Epithelial cell of proximal tubule (primary cell): ENCODE measurements at places on chromosomes 4 and X.

DNA sequence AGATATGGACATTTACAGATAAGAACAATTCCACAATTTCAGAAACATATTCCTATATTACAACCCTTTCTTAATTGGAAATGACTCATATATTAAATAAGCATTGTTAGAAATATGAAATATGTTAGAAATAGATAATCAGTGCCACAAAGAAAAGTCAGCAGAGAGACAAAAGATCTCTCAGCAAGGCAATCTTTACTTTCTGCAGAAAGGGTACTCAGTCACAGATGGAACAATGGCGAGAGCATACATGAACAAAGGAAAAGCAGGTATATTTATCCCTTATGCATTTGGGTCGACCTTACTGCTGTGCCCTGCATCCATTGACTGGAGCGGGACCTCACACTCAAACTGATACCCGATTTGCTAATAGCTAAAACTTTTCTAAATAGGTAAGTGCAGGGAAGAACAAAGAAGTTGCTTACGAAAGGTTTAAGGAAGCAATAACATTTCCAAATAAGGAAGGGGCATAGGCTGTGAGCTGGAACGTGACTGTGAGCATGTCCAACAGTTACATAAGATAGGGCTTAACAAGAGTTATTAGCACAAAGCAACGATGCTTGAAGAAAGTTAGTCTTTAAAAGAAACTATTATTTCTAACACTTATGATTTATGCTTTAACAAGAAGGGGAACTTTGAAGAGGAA lies 40.8 kb downstream of the MGARP start:
- DNase-seq = no peak

GRCh38 chr4:149784018-149784417 lies 31.6 kb downstream of the IQCM start:
- no peak for DNase-seq

DNA sequence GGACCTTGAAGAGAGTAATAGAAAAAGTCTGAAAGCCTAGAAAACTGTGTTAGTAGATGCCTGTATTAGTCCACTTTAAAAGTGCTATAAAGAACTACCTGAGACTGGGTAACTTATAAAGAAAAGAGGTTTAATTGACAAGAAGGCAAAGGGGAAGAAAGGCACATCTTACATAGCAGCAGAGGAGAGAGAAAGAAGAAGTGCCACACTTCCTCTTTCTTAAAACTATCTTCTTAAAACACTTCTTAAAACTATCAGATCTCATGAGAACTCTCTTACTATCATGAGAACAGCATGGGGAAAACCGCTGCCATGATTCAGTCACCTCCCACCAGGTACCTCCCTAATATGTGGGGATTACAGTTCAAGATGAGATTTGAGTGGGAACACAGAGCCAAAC lies 18.8 kb upstream of the COL25A1 start:
- no peak for DNase-seq

GRCh38 chr4:22911285-22911684 lies 218.5 kb downstream of the GBA3 start:
- DNase-seq = no peak

DNA sequence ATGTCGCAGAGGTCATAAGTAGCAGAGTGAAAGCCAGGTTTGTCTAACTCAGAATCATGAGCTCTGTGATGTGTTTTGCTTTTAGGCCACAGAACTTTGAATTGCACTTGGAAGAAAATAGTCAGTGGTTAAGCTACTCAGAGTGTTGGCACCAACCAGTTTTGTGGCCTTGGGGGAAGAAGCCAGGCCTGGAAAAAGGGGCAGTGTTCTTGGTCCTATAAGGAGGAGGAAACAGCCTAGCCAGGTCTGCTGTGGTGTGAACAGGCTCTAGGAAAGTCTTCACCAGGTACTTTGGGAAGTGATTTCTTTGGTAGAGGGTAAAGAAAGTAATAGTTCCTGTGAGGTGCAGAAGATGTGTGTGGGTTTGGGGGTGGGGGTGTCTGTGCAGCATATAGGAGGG lies 49.2 kb downstream of the FHIP1A start:
- DNase-seq = no peak

DNA sequence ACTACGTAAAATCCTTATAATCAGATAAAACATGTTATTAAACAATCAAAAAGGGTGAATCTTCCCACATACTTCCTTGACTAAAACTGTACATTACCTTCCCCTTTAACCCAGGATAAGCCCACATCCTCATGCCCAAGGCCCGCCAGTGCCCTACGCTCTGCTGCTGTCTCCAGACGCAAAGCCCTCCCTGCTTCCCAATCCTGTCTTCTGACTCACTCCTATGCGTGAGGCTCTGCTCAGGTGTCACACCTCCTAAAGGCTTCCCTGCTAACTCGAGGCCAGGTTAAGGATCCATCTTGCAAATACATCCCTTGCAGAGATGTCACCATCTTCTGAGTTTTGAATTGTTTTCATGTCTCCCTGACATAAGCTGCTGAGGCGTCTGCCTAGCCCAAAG lies 61.6 kb downstream of the STX18 start:
- no peak for DNase-seq

DNA sequence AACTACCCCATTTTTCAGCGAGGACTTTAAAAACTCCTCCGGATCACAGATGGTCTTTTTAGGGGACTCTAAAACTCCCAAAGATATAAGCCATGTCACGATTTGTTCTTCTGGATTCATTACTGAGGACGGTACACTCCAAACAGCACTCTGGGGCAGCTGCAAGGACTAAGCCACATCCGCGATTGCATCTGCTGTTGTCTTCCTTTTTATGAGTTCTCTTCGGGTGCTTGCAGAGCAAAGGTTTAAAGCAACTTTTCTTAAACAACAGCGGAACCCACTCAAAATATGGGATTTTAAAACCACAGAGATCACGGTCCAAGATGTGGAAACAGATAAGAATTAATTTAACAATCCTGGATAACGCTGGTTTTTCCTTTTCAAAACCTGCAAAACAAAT lies at the start of gene ARHGEF6:
ARHGEF6 (minus strand) TSS at position 170 of the 400 bp plus-strand sequence; CDS start at position 120, 50 bp downstream.
- DNase-seq = no peak

GRCh38 chrX:153299855-153300254 lies 21.7 kb downstream of the PNMA6F start:
- DNase-seq = no peak

GRCh38 chrX:108344216-108344615 lies 94.0 kb downstream of the COL4A6 start:
- no peak for DNase-seq

- no peak for DNase-seq
Measured at GRCh38 chrX:153780678-153781427, at the start of gene SRPK3. Gene SRPK3, plus strand, starts transcription at chrX:153781041. Its CDS starts 46 bp downstream, at chrX:153781087.

DNA sequence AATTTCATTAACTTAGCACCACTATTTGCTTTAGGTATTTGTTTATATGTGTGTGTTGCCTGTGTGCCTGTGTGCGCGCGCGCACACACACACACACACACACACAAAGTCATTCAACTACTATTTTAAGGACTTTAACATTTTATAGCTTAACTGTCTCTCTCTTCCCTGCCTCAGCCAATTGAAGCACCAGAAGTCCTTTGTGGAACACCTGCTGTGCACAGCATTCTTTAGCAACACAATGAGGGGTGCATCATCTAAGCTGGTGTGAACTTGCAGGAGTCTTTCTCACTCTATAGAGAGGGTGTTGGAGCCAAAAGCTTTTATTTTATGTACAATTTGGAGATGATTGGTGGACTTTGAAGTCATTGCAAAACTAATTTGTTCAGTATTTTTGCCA lies 31.3 kb downstream of the SLIT2 start:
- DNase-seq = no peak

DNA sequence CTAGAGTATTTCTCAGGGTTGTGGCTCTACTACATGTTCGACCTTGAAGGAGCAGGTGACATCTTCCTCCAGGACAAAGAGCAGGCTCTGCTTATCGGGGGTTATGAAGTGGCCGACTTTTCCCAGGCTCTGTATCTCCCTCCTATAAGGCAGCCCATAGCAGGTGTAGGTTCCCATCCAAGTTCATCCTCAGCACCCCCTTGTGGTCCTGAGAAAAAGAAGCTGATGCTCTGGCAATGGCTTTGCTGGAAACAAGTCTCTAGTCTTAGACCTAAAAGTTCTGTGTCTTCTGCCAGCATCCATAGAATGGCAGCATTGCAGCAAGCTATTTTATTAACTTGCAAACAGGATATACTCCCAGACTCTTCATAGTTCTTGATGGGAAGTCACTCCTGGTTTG lies 836.6 kb upstream of the PRKX start:
- no peak for DNase-seq

- DNase-seq = no peak
Measured at GRCh38 chr4:153638011-153638410, 46.1 kb upstream of the TLR2 start.

DNA sequence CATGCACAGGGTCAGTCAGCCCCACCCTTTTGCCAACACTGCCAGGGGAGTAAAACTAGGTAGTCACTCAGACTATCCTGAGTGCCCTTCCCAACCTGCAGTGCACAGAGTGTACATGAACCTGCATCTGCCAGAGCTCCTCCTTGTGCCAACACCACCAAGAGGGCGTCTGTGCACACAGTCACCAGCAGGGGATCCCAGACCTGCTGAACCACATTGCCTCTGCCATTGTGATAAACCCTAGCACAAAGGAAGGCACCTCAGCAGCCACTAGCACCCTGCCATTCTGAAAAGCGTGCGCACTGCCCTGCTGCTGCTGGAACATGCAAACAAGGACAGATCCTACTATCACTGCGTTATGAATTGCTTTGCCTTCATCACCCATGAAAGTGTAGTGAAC lies 247.8 kb upstream of the POU3F4 start:
- DNase-seq = no peak

DNA sequence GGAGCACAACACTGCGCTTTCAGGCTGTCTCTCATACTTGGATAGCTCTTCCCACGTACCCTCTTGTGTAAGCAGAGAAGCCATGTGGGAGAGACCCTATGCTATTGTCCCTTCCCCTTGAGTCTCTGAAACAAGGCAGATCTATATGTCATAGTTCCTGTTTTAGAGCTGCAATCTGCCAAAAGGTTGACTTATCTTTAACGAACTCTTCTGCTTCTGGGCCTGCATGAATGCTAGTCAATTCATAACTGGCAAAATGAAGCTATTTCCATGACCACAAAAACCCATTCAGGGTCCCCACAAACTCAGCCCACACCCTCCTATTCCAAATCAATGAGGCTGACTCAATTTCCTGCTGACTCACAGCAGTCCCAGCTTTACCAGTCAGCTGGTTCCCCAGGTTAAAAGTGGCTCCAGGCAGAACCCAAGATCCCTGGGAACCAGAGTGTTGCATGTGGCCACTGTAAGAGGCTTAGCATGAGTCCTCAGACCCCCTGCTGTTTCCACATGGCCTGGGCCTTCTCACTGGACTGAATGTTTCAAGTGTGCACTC lies 25.3 kb upstream of the SOD3 start:
- no peak for DNase-seq

- no peak for DNase-seq
Measured at GRCh38 chrX:50000937-50001542, 78.6 kb downstream of the CLCN5 start.

DNA sequence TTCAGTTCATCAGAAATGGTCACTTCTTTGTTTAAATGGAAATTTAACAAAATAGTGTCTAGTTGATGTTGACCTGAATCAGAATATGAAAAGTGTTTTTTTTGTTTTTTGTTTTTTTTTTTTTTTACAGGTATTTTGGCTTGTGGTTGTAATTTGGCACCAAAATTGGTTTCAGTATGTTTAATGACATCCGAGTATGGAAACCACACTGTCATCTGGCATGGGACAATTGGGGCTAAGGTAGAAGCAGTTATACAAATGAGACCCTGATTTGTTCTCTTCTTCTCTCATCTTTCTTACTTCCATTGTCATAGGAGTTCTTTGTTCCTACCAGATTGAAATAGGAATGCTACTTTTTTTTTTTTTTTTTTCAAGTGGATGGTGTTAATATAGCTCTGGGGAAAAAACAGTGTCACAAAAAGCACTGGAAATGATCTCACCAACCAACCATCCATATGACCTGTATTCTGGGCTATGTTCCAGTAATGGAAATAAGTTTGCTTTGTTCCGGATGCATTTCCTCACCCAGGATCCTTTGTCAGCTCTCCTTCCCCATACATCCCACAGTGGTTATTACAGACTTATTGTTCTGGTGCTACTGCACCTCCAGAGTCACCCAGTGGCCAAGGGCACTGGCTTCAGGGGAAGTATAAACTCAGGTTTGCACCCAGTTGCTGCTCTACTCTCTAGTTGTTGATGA lies 95.8 kb downstream of the ATXN3L start:
- DNase-seq = peak; percentile 82

DNA sequence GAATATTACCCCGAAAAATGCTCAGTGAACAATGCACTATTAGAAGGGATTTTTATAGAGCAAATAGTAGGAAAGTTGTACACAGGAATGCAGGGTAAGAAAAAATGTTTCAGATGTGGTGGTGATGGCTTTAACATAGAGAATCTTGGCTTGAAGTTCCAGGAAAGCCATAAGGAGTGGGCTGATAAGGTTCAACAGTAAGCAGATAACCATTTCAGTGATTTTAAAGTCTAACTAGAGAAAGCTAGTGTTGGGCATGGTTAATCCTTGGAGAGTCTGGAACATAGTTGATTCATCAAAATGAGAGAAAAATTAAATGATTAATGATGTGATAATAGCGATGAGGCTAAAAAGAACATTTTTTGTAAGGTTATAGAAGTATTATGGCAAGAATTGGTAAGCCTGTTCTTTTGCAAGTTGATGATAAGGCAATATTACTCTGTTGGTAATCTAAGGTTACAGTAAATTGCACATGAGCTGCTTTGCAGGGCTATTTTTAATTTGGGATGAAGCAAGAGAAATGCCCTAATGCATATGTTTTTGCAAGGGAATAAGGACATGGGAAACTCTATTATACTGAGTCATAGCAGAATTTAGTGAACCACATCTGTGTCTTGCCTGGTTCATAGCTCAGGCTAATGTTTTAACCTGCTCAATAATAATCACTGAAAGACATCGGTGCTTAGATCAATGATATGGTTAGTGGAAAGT lies 44.3 kb downstream of the GALNTL6 start:
- DNase-seq = peak; percentile 61

GRCh38 chr4:101993842-101994775 lies 203.6 kb downstream of the BANK1 start:
- no peak for DNase-seq

- DNase-seq = no peak
Measured at GRCh38 chrX:24243188-24243587, 70.7 kb downstream of the SUPT20HL2 start.

GRCh38 chr4:180028682-180029081 lies 2214.5 kb upstream of the TENM3 start:
- peak; percentile 3 for DNase-seq

DNA sequence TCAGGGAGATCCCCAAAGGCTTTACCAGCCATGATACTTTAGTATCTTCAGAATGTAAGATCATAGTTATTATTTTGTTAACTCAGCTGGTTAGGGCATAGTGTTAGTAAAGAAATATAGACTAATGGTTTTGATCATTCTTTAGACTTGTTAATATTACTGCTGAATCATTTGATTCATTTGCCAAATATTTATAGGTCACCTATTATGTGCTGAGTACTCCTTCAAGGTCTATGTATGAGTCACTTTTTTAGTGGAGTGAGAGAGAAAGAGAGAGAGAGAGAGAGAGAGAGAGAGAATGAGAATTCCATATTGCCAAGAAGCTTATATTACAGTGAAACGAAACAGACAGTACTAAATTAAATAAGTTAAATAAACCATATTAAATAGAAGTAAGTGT lies 110.3 kb downstream of the UBE2NL start:
- peak; percentile 44 for DNase-seq

- DNase-seq = no peak
Measured at GRCh38 chr4:8459867-8460445, 19.4 kb downstream of the TRMT44 start.
